ENCODE measurements at places on chromosomes 1 and 21.

GRCh38 chr1:176577646-176578197, 114.7 kb downstream of the PAPPA2 start:
- DNase-seq: no peak

DNA sequence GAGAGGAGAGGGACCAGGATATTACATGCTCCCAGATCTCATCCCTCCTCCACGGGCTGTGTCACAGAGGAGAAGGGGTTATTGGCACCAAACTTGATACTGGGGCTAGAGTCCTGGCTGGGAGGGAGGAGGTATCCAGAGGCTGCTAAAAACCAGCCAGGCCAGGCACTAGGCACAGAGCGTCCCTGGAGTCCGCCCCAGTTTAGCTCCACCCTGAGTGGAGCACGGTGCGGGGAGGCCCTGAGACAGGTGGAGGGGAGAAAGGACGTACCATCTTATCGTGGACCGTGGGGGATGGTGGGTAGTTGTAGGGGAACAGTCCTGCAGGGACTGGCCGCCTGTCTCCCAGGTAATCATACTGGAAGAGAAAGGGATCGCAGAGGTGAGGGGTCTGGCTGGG, 42.7 kb upstream of the GOLT1A start:
- DNase-seq: no peak

- no peak for DNase-seq
Measured at GRCh38 chr21:42539931-42540343, 26.3 kb downstream of the SLC37A1 start.

DNA sequence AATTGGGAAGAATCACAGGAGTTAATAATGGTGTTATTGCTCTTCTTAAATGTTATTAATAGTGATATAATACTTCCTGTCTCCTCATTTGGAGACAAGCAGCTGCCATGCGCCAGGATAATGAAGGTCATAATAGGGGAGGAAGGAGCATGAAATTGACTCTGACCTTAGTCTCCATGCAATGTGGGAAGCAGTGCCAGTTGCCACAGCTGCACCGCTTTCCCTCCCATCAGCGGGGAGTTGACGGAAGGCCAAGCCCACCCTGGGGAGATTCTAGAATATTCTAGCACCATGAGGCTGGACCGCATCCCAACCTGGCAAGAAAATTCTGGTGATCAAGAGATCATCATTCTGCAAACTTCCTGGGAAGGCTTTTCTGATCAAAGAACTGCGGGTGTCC, 11.0 kb upstream of the OLIG1 start:
- no peak for DNase-seq

GRCh38 chr1:94874423-94874822, 52.5 kb downstream of the CNN3 start:
- DNase-seq: no peak

DNA sequence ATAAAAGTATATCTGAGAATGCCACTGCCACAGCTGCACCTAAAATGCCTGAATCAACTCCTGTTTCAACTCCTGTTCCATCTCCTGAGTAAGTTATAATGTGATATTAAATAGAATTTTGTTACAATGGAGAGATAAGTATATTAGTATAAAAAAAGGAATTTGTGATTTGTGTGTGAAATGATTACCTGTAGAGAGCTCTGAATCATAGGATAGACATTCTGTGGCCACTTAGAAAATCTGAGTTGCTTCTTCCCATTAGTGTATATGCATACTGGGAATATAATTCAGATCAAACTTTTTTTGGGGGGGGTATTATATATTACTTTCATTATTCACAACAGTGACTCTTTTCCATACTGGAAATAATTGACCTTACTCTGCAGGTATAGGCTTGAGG, 52.9 kb downstream of the SUCO start:
- no peak for DNase-seq

GRCh38 chr1:209589863-209590262, 6.3 kb downstream of the CAMK1G start:
- DNase-seq: no peak

GRCh38 chr1:101239095-101240040, 2.5 kb downstream of the S1PR1 start:
- peak; percentile 72 for DNase-seq

DNA sequence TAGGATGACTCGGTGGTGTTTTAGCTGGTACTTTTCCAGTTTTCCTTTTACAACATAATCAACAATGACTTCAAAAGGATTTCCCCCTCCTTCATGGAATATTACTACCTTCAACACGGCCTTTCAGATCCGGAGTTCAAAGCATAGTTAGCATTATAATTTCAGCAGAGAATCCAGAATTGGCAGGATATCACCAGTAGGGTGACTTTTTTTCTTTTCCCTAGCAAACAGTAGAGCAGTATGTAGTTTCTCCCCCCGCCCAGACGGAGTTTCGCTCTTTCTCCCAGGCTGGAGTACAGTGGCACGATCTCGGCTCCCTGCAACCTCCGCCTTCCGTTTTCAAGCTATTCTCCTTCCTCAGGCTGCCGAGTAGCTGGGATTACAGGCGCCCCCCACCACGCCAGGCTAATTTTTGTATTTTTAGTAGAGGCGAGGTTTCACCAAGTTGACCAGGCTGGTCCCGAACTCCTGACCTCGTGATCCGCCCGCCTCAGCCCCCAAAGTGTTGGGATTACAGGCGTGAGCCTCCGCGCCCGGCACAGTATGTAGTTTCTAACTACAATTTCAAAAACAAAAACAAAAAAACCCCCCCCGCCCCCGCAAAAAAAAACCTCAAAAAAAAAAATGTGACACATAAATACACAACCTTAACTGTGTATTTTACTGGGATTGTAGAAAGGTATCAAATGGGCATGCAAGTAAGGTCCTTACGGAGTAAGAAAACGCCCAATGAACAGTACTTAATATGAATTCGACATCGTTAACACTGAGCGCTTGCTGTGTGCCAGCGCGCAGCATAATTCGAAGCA, 1.5 kb upstream of the COX20 start:
- peak; percentile 63 for DNase-seq

GRCh38 chr21:28581976-28582375, 410.7 kb downstream of the LTN1 start:
- no peak for DNase-seq

GRCh38 chr21:38256599-38257302, at the start of gene KCNJ15:
KCNJ15 (plus strand) TSS chr21:38256991; CDS start chr21:38299262, 42,271 bp downstream.
- DNase-seq: no peak

DNA sequence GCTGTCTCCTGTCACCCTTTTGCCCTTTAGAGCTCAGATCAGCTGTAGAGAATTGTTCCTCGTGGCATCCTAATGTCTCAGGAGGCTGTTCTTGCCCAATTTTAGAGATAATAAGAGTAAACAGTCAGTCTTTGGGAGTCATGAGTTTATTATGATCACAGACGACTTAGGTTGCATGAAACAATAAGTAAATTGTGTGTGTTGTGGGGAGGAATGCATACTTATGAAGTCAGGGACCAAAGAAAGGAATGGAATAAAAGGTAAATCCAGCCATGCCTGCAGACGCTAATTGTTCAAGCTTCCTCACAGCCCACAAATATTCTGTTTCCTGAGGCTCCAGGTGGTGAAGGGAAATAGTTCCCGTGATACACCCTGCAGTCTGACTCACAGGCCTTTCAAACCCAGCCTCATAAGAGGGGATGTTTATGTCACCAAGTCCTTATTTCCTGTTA, 897 bp downstream of the EPHX4 start:
- no peak for DNase-seq

GRCh38 chr1:43227143-43227764, 42.5 kb upstream of the TMEM125 start:
- DNase-seq: peak; percentile 77

- DNase-seq: no peak
Measured at GRCh38 chr1:118204105-118204504, 19.1 kb upstream of the SPAG17 start.

DNA sequence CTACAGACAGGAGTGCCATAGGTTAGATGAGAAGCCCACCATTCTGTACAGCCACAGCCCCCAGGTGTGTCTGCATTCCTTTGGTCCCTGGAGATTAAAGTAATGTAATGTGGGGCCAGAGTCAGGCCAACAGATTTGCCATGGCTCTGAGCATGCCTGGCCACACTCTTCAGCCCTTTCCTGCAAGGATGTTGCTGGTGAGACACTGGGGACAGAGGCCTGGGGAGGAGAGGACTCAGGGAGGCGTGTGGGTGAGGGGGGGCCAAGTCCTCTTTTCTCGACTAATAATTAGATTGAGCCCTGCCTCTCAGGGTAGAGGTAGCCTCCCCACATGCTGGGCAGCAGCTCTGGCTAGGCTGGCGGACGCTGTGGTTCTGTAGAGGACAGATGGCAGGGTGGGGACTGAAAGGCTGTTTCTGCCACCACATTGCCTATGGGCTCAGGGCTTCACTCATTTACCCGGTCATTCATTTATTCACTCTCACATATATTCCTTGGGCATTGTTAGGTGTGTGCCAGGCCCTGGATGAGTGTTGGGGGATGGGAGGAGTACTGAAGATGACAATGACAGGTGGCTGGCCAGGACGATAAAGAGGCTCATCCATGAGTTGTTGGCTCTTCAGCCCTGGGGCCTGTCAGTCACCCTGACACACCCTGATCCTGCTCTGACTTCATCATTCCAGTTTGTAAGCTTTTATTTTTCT, 7.1 kb upstream of the PRCC start:
- DNase-seq: no peak

GRCh38 chr1:66599899-66600737, 66.2 kb downstream of the SGIP1 start:
- no peak for DNase-seq

DNA sequence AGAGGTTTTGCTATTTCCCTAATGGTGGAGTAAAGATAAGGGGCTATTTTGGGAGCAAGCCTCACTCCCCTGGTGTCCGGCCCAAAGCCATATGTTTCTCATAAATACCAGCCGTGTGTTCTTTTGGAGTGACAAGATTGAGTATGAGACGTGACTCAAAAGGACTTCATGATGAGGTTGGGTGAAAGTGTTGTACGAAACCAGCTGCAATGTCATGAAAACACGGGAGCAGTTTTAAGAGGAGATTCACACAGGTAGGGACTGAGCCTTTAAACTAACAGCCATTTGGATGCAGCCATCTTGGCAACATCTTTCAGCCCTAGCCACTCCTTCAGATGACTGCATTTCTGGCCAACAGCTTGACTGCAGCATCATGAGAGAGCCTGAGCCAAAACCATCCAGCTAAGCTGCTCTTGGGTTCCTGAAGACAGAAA, 532.3 kb upstream of the USP24 start:
- DNase-seq: no peak

GRCh38 chr1:222310836-222311235, 237.1 kb downstream of the HHIPL2 start:
- no peak for DNase-seq

- DNase-seq: no peak
Measured at GRCh38 chr1:24720152-24720551, 25.1 kb upstream of the CLIC4 start.

DNA sequence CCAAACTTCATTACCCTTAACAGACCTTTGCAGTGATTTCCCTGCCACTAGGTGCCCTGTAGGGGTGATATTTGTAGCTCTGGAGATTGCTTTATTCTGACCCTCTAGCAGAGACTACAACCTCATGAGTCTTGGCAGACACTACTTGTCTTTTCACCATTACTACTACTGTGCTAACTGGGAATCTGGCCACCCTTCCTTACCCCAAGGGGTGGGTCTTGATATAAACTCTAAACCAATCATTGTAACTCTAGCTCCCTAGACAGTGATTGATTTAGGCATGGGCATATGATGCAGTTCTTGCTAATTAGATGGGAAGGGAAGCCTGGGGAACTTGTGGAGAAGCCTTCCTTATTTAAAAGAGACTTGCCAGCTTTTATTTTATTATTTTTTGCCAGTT, 3.9 kb downstream of the KPNA6 start:
- no peak for DNase-seq

DNA sequence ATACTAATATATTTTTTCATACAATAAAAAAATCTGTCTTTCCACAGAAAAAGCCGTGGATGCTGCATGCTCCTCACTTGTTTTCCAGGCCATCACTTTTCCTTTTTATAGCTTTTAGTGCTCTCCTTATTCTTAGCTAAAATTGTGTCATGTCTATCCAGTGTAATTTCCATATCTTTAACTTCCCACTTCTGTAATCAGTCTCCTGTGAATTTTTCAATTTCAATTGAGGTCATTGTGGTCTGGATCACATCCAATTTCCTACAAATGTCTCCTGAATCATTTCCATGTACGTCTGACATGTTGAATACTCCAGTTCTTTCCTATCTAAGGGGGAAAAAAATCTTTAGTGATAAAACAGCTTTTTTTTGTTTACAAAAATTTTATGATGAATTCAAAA, 838.2 kb upstream of the B3GALT2 start:
- DNase-seq: no peak

DNA sequence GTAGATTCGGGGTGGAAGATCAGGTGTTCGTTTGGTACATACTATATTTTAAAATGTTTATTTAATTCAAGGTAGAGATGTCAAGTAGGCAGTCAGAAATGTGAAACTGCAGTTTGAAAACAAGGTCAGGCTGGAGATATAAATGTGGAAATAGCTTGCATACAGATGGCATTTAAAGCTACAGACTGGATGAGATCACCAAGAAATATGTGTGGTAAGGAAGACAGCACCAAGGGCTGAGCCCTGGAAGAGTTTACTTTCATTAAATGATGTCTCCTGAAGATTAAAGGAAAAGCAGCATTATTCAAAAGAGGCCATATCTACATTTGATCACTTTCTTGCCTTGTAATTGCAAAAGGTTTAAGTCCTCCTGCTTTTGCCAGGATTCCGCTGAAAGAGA, 271.3 kb downstream of the PTBP2 start:
- DNase-seq: no peak

- DNase-seq: no peak
Measured at GRCh38 chr1:15618655-15619525, 1.6 kb downstream of the DDI2 start.

- no peak for DNase-seq
Measured at GRCh38 chr1:54835131-54835898, 34.2 kb upstream of the TTC22 start.

DNA sequence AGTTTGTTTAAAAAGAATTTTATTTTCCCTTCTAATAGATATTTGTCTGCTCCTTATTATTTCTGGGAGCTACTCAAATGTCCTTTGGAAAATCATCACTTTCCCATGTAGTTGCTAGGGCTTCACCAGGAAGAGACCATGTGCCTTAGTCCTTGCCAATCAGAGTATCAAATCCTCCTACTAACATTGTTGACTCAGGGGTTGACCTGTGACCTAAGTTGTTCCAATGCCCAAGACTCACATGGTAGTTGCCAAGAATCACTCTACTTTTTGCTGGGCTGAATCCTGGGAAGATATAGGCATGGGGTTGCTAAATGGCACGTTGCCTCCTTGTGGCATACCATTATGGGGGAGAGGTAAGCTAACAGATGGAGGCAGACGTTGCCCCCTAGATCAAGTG, 58.2 kb upstream of the FOXD3 start:
- no peak for DNase-seq

- no peak for DNase-seq
Measured at GRCh38 chr1:118999348-119000071, 11.4 kb upstream of the TBX15 start.

- no peak for DNase-seq
Measured at GRCh38 chr21:36811762-36812161, 112.8 kb downstream of the SIM2 start.

Data from CD4-positive, alpha-beta T cell treated with Interleukin-2 at 100 ng/mL for 4 hours (primary cell).